Right renal cortex interstitium (tissue), 3 donors: ENCODE measurements at places on chromosomes 5 and 9. TPM values are rescaled to one million over a fixed set of nuclear protein-coding genes. Genes with fewer than 3 reads are reported as not detected.

Gene CXCL14
- polyA plus RNA-seq = 54.0 TPM

- DNase-seq = no peak
Measured at GRCh38 chr5:473551-474192, 30.7 kb downstream of the EXOC3 start.

Gene COL27A1
- polyA plus RNA-seq = 26.0 TPM

- DNase-seq = no peak
Measured at GRCh38 chr5:16025681-16026080, 153.9 kb downstream of the MARCHF11 start.

DNA sequence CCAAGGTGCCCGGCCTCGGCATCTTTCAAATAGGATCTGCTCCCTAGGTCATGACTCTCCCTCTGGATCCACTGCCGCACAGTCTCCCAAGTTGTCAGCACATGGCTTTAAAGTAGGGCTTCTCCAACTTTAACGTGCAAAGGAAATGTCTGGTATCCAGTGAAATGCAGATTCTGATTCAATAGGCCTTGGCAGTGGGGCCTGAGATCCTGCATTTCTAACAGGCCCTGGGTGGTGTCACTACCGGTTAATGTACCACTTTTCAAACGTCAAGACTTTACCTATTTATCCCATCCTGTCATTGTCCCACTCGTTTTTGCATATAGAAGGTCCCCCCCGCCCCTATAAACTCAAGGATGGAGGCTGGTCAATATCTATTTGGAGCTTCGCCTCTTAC lies 137.6 kb upstream of the ZNF618 start:
- DNase-seq = no peak

DNA sequence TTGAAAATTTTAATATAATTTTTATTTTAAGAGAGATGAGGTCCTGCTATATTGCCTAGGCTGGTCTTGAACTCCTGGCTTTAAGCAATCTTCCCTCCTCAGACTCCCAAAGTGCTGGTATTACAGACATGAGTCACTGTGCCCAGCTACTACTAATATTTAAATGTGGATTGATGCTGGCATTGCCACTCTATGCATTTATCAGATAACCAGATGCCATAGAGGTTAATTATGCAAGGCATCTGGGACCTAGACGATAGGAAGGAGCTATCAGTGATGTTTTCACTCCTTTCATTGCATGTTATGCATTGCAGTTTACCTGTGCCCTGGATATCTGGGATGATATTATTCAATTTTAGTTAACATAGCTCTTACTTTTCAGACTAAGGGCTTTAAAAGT lies 127.0 kb downstream of the RPS23 start:
- no peak for DNase-seq

DNA sequence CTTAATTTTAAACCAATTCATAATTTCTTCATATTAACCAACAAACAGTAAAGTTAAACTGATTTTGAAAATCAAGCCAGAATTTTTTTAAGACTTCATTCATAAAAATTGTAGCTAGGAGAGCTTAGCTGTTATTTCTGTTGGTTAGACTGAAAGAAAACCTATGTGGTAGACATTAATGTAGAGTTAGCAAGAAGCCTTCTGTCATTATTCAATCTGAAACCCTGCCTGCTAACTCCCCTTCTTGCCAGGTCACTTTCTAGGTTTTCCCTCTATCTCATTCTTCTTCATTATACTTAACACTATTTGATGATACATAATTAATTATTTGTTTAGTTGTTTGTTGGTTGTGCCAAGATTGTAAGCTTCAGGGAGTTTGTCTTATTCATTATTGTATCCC lies 304.3 kb upstream of the MEF2C start:
- DNase-seq = no peak

DNA sequence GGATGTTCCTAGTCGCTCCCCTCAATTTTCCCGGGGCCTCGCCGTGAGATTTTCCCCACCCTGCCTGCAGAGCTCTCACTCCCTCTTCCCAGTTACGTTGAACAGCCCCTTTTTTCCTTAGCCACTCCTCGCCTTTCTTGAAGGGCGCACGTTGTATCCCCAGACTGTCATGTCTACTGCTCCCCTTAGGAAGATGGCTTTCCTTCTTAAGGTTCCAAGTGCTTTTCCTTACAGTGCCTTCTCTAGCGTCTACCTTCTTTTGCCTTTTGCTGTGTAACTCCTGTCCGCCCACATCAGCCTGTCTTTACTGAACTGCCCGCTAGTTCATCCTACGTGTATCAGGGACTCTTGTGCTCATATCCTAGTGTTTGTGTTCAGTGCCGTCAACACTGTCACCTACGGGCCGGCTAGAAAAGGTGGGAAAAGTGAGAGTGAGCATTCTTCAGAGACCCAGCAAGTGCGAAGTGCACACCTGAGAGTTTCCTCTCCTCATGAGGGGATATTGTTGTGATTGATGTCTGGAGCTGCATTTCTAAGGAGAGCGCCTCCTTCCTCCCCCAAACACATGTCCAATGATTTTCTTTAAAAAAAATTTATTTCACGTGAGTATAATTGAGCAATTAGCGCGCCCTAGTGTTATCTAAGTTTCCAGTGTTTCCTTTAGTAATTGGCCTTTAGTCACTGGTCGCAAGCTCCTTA lies 764 bp downstream of the CAMLG start:
- peak; percentile 41 for DNase-seq

DNA sequence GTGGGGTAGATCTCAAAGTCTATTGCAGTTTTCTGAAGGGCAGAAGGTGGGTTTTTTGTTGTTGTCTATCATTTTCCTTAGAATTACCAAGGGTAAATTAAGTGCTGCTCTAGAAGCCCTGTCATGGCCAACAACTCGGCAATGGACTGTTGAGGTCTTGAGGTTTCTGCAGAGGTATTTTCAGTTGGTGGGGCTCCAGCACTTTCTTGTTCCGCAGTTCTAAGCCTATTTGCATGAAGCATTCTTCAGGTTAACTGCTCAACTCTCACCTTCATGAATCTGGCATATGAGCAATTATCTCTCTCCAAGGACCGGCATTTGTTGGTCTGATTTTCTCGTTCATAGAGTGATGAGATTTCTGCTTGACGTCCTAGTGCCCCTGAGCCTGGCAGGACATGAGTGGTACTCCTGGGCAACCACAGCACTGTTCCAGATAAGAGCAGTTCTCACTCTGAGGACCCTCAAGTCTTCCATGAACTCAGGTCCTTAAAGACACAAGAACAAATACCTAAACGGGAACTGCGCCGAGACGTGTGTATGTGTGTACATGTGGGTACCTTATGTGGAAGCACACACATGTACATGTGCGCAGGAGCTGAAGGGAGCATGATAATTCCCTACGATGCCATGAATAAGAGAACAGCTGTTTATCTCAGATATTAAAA lies 544.5 kb downstream of the CSNK1G3 start:
- DNase-seq = no peak

DNA sequence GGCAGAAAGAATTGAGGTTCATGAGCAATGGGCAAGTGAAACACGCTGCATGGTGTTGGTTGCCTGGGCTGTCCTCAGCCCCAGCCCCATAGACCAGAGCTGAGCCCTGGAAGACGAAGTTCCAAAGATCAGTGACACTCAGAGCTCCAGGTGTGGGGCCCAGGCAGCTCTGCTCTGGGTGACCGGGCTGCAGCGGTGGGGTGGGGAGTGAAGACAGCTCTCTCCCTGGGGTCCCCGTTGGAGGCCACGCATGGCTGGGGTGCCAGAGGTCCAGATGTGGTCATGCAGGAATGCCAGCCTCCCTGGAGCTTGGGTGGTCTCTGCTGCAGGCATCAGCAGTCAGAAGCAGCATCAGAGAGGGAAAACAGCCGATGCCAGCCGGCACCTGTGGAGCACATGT lies 165.0 kb upstream of the ERCC6L2 start:
- no peak for DNase-seq

Gene SOWAHA
- polyA plus RNA-seq = 4.2 TPM

Gene OTP
- not detected for polyA plus RNA-seq
